ENCODE measurements at places on chromosomes 16 and 17.

DNA sequence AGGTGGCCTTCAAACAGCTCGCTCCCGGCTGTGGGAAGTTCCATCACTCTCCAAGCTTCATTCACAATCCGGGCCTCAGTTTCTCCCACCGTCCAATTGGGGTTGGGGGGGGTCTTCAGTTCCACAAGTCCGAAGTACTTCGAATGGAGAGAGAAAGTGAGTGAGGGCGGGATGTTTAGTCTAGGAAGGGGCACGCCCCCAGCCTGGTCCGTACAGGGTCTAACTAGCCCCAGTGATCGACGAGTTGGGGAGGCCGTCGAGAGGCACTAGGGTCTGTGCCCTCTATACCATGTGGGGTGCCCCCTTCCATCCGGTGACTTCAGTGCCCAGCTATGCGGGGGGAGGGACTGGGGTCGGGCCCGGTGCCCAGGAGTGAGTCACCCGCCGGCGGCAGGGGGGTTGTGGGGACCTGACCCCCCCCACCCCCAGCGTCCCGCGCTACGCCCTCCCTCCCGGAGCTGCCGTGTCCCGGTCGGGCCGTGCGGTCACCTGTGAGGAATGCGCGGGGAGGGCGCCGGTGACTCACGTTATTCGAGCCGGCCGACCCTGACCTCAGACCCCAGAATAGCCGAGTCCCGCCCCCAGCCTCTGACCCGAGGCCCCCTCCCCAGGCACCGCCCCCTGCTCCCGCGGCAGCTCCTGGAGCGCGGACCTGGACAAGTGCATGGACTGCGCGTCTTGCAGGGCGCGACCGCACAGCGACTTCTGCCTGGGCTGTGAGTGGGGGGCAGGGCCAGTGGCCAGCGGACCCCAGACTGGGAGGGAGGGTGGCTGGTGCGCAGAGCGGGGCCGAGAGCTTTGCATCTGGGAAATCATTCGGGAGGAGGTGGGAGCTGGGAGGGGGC lies 658 bp downstream of the TNFRSF12A start:
- peak; percentile 86 for DNase-seq

GRCh38 chr16:17396762-17397498 lies 73.8 kb downstream of the XYLT1 start:
- peak; percentile 45 for DNase-seq

GRCh38 chr17:27333410-27333980 lies 39.6 kb downstream of the WSB1 start:
- no peak for DNase-seq

- no peak for DNase-seq
These were observed 30.7 kb upstream of the GOSR2 start for GRCh38 chr17:46892192-46892703.

GRCh38 chr16:11629071-11630030 lies 38.9 kb upstream of the SNN start:
- no peak for DNase-seq

- peak; percentile 61 for DNase-seq
These were observed 7.4 kb downstream of the FOXF1 start for GRCh38 chr16:86517652-86518258.

DNA sequence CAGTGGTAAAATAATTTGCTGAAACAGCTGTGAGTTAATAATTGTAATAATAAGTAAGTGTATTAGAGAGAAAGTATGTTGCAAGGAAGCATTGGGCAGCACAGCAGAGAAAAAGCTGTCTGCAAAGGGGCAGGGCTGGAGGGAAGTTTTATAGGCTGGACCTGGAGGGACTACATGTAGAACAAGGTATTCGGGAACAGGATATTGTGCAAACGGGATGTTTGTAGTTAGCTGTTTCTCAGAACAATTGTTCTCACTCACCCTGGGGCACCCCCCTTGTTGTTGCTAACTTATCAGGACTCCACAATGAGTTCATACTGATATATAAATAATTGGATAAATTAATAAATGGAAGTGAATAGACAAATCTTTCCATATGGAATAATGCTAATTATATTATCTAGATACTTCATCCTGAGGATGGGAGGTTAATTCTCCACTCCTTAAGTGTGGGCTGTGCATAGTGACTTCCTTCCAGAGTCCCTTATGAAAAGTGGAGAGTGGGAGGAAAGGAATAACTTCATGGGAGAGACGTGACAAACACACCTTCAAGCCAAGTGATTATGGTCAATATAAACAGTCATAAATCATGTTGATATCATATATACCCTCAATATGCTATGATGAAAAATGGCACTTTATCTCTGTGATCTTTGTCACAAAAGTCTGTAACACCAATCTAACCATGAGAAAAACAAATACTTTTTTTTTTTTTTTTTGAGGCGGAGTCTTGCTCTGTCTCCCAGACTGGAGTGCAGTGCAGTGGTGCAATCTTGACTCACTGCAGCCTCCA lies 85.4 kb downstream of the PPM1E start:
- DNase-seq, result no peak

GRCh38 chr17:48520631-48521079 lies 10.2 kb downstream of the HOXB1 start:
- no peak for DNase-seq

DNA sequence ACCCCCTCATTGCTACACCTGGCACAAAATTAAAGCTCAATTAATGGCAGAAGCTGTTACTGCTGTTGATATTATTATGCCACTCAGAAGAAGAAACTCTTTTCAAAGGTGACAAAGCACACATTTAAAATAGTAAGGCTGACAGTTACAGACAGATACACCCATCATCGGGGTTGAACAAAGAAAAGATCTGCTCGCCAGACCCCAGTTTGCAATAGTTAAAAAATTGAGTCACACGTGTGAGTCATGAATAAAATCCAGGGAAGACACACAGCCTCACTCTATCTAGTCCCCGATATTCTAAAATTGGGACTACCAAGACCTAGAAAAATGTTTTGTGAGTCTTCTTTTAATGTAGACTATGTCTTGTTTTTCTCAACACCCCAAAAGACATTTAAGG lies 330.0 kb upstream of the SOX9 start:
- no peak for DNase-seq

- DNase-seq, result peak; percentile 45
These were observed 38.6 kb upstream of the FA2H start for GRCh38 chr16:74813109-74813641.

- DNase-seq, result no peak
These were observed 238.1 kb downstream of the NTN1 start for GRCh38 chr17:9259419-9259818.

GRCh38 chr16:50972876-50973275 lies 178.2 kb downstream of the SALL1 start:
- DNase-seq, result no peak

DNA sequence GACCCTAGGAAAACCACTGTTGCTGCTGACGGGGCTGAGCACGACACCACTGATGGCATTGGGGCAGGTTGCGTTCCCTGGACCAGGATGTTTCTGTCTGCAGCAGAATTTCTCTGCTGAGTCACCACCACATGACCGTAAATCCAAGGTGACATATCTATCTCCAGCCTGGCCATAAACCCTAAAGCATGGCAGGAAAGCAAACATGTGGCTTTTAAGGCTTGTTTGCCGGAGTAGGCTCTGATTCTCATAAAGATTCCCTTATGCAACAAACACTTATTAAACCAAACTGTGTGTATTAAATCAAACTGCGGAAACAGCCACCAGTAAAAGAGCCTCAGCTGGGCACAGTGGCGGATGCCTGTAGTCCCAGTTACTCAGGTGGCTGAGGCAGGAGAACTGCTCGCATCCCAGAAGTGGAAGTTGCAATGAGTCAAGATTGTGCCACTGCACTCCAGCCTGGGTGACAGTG lies 17.3 kb downstream of the MPHOSPH6 start:
- DNase-seq, result peak; percentile 8

DNA sequence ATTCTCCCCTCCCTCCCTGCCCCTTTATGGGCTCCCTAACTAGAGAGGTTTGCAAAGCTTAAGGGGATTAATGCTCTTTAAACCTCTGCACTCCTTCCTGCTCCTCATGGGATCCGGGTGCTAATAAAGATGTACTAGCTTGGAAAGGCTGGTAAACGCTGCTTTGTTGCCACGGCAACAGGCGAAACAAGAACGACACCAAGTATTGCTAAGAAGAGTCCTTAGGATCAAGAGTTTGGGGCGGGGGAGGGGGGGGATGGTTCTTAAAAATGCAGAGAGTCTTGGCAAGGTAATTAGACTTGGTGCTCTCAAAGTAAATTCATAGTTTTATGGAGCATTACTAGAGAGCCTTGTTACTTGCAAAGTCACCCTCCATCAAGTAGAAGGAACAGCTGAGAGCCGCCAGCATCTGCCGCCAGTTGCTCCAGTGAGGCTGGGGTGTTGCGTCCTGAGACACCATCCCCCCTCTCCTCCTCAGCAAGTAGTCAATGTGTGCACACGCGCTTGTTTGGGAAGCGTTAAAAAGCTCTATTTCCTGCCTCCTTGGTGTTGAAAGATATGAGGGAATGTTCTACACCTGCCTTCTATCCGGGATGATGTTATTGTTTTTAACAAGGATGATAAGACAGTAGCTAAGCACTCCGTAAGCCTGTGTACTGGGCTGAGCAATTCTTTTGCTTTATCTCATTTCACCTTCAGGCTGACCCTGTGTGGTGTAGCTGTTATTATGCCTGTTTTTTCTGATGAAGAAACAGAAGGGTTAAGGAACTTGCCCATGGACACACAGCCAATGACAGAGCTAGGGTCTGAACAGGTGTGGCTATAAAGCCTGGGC lies 190.9 kb downstream of the CCDC182 start:
- DNase-seq, result no peak

- DNase-seq, result peak; percentile 51
These were observed 135.5 kb downstream of the MYO1D start for GRCh38 chr17:32741381-32741780.

GRCh38 chr17:56908001-56908542 lies 5.8 kb downstream of the TRIM25 start:
- no peak for DNase-seq

Measured in HFFc6 (cell line).